Glomerular endothelial cell (primary cell): ENCODE measurements at places on chromosomes 6 and 20. TPM values are rescaled to one million over a fixed set of nuclear protein-coding genes. Genes with fewer than 3 reads are reported as not detected.

DUSP15 gene
- total RNA-seq: 0.48 and 0.64 TPM in 2 replicates

JPH2 gene
- total RNA-seq: 0.58 and 1.5 TPM in 2 replicates

GPR6 gene
- not detected in 2 replicates for total RNA-seq

SPATS1 gene
- not detected in 2 replicates for total RNA-seq

APOBEC2 gene
- total RNA-seq: not detected in 2 replicates

HLA-DQB1 gene
- 0.10 and 1.1 TPM in 2 replicates for total RNA-seq

DEFB132 gene
- total RNA-seq: not detected in 2 replicates

CD24 gene
- 6.4 and 38.0 TPM in 2 replicates for total RNA-seq

INSM1 gene
- total RNA-seq: not detected in 2 replicates

C2 gene
- total RNA-seq: not detected in 2 replicates

FGD2 gene
- total RNA-seq: not detected in 2 replicates

KIF6 gene
- total RNA-seq: 0.06 TPM in 1 of 2 replicates, not detected in the other

KHDC1 gene
- total RNA-seq: 2.2 and 2.9 TPM in 2 replicates

B4GALT5 gene
- 63.4 and 82.0 TPM in 2 replicates for total RNA-seq

BCAS1 gene
- not detected in 2 replicates for total RNA-seq

BHLHE23 gene
- total RNA-seq: not detected in 2 replicates

LGSN gene
- total RNA-seq: not detected in 2 replicates

SLC17A4 gene
- not detected in 2 replicates for total RNA-seq

CRYBG1 gene
- total RNA-seq: 34.0 and 47.8 TPM in 2 replicates

SCRT2 gene
- total RNA-seq: not detected in 2 replicates

PLA2G7 gene
- 0.10 TPM in 1 of 2 replicates, not detected in the other for total RNA-seq

PPIL6 gene
- total RNA-seq: 0.15 and 0.58 TPM in 2 replicates

SMPDL3A gene
- 7.5 and 13.0 TPM in 2 replicates for total RNA-seq

WFDC12 gene
- total RNA-seq: not detected in 2 replicates

UFL1 gene
- total RNA-seq: 15.3 and 15.8 TPM in 2 replicates

SLC26A8 gene
- total RNA-seq: not detected in 2 replicates

LST1 gene
- 0.87 and 0.99 TPM in 2 replicates for total RNA-seq

PNPLA1 gene
- total RNA-seq: not detected in 2 replicates

SAMD3 gene
- total RNA-seq: 0.41 and 1.1 TPM in 2 replicates

TTK gene
- total RNA-seq: 4.0 and 7.2 TPM in 2 replicates

SH3BGRL2 gene
- total RNA-seq: 16.2 and 19.2 TPM in 2 replicates

CFB gene
- 0.53 and 2.3 TPM in 2 replicates for total RNA-seq

CLPSL1 gene
- not detected in 2 replicates for total RNA-seq

SLC22A2 gene
- total RNA-seq: not detected in 2 replicates

IL20RA gene
- 0.06 and 0.48 TPM in 2 replicates for total RNA-seq

PAX1 gene
- not detected in 2 replicates for total RNA-seq

SMLR1 gene
- not detected in 2 replicates for total RNA-seq
